NCI-H2107 (cell line): ENCODE measurements at places on chromosomes 1 and 21.

DNA sequence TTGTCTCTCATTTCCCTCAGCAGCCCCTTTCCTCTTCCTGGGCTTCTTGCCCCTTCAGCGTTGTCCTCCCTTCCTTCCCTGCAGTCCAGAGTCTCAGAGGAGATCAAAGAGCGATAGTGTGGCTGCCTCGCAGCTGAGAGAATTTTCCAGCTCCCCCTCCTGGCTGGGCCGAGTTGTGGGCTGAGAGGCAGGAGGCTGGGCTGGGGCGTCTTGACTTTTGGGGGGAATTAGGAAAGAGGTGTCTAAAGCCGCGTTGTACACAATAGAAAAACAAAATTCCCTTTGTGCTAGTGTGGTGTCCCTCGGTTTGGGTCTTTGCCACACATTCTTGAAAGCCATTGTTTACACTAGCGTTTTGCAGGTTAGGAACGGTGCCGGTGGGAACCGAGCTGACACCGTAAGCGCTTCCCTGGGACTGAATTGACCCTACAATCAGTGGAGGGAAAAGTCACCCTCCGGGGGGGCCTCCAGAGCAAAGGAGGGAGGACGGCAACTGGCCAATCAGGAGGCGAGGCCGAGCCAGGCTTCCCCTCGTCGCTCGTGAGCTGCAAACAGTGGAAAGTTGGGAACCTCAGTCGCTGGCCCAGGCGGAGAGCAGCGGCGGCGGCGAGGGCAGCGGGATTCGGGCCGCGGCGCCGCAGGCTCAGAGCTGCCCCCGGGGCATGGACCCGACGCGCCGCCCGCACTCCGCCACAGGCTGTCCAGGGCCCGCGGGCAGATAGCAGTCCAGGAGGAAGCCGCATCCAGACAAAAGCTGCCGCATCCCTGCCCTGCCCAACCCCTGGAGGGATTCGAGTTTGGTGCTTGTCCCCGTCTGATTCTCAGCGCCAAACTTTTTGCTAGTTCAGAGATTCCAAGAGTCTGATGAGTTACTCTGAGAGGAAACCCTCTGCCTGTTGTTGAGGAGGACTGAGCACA, at the start of gene HMCN1:
Gene HMCN1 (plus strand): TSS at position 574 of the 918 bp plus-strand sequence. CDS start 389 bp downstream, outside the sequence.
- peak; percentile 9 for DNase-seq

DNA sequence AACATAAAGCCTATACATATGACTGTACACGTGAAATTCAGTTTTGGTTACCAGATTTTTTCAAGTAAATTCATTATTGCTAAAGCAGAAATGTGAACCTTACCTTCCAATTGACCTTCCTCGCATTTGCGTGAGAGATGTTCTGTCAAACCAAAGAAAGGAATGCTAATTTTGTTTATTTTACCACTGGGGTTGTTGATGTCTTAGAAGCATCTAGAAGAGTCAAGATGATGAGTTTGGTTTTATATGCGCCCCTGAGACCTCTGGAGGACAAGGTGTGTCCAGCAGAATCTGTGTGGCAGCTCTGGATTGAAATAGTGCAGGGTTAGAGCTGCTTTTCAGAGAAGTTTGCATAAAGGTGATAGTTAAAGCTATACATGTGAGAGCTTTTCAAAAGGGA, 48.4 kb downstream of the ZBTB40 start:
- no peak for DNase-seq

- DNase-seq: no peak
Observed at GRCh38 chr1:184390889-184391288, 4.1 kb downstream of the C1orf21 start.

DNA sequence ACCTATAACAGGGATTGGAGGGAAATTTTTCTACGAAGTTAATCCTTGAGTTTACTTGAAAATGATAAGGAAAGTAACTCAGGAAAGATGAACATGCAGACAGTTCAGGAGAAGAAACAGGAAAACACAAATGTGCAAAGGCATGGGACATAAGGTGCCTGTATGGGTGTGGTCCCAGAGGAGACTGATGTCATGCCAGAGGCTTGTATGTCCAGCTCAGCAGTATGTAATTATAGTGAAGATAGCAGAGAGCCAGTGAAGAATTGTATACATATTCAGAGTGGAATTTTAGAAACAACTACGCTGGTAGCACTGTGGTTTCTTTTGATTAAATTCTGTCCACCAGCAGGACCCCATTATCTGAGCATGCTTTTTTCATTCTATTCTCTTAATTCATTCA, 179.5 kb downstream of the LRRC7 start:
- no peak for DNase-seq

GRCh38 chr1:56437959-56438358, 141.4 kb downstream of the PLPP3 start:
- DNase-seq: no peak

GRCh38 chr1:113012149-113012548, 56.2 kb upstream of the SLC16A1 start:
- no peak for DNase-seq

DNA sequence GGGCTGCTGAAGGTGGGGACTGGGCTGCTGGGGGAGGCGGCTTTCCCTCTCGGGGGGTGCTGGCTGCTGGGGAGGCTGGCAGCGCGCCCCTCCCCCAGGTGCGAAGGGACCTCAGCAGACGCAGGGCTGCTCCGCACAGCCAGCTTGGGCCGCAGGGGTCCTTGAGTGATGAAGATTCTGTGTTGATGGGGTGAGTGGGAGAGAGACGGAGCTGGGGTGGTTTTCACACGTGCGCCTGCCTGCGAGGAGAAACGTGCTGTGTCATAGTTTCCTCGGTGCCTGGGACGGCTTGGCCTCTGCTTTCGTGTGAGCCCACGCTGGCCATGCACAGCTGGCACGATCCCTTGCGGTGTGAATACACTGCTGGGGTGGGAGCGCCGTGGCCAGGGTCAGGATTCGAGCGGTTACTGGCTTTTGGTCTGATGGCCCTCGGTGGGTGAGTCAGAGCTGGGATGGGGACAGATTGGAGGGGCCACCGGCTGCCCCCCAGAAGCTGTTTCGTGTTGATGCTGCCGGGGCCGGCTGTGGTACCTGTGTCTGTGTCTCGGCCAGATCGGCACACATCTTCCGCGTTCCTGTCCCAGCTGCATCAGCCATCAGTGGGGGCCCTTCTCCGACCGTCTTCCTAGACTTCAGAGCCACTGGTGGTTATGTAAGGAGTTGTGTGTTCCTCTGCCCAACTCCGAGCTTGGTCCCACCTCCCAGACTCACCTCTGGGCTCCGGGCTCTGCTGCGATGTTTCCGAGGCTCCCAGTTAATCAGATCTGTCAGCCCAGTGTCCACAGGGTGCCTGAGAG, 24.9 kb downstream of the PRKCZ start:
- DNase-seq: no peak
